ENCODE measurements at places on chromosomes 2 and 18.

DNA sequence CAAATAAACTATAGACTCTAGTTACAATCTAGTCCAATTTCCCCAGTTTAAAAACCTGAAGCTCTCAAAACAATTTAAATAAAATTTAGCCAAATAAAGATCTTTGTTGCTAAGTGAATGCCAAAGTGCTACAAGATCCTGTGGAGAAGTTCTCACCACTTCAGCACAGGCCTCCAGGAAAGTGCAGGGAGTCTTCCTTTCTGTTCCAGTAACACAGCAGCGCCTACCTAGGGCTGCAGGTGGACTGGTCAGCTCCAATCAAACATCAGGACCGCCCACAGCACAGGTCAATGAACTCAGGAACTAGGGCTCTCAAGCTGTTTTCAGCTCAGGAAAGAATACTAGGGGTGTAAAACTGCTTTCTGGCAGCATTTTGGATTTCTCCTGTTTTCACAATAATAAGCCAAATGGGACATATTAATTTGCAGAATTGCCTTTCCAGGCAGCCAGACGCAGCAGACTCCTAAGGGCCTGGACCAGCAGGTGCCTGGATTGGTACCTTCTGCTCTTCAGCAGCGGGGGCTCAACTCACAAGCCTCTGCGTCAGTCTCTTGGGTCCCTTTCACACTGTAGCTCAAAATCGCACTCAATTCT is 1.5 kb downstream of the FAM110C start:
- no peak for DNase-seq

GRCh38 chr2:203338322-203338721 is 10.1 kb downstream of the ABI2 start:
- no peak for DNase-seq

- DNase-seq: peak; percentile 16
Observed at GRCh38 chr2:241153616-241154015, 3.3 kb downstream of the PPP1R7 start.

DNA sequence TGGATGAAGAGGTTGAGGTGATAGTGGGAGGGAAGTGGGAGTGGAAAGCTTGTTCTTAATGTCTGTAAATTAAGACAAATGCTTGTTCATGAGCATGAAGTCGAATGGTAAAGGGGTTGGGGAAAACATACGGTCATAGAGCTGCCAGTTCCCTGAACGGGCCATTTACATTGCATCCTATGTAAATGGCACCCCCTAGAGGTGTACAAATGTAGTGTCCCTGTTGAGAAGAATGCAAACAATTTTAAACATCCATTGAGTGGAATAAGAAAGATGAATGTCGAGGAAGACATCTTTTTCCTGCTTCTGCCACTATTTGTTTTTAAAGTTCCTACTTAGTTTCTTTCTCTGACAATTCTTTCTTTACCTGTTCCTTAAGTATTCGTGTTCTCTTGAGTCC is 155.7 kb downstream of the RDH14 start:
- no peak for DNase-seq

DNA sequence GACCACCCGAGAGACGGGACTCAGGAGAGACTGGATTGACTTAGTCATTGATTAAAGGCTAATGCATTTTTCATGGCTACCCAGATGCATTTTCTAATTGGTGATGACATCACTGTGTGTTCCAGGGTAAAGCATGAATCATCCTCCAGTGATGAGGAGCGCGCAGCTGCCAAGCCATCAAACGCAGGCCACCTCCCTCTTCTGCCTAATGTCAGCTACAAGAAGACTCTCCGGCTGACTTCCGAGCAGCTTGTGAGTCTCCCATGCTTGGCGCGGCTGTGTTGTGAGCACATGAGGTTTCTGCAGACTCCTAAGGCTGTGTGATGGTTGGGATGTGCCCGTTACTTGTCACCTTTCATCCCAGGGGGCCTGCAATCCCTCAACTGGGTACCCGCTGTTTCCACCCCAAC is 56.4 kb downstream of the LPIN1 start:
- DNase-seq: no peak

- DNase-seq: no peak
Observed at GRCh38 chr2:10392548-10392947, 55.6 kb downstream of the ODC1 start.

GRCh38 chr2:74179063-74179865 is 585 bp upstream of the MOB1A start:
- DNase-seq: peak; percentile 23

- no peak for DNase-seq
Observed at GRCh38 chr2:216775043-216775453, 79.7 kb upstream of the IGFBP5 start.

- no peak for DNase-seq
Observed at GRCh38 chr2:36663851-36664695, 32.4 kb upstream of the VIT start.

- DNase-seq: no peak
Observed at GRCh38 chr2:218557941-218558340, 10.2 kb downstream of the USP37 start.

DNA sequence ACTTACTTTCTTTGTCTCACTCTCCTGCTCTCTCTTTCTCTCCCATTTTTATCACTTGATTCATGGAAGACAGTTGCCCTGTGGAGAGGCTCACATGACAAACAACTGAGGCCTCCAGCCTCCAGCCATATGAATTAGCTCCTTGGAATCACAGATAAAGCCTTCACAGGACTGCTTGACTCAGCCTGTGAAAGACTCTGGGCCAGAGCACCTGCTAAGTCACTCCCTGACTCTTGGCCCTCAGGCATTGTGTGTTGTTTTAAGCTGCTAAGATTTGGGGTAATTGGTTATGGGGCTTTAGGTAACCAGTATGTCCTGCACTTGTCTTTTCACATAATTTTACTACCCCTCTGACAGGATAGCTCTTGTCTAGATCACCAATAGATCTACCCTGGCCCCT is 334.9 kb downstream of the SOX11 start:
- DNase-seq: no peak

GRCh38 chr2:144705328-144706245 is 185.7 kb upstream of the ZEB2 start:
- no peak for DNase-seq

- DNase-seq: no peak
Observed at GRCh38 chr2:159549234-159549633, 67.1 kb downstream of the BAZ2B start.
